Stromal cell of bone marrow (primary cell): ENCODE measurements at places on chromosomes 12 and 14.
A peak's percentile ranks its signal among the peaks of the same experiment; 100 is the strongest.

DNA sequence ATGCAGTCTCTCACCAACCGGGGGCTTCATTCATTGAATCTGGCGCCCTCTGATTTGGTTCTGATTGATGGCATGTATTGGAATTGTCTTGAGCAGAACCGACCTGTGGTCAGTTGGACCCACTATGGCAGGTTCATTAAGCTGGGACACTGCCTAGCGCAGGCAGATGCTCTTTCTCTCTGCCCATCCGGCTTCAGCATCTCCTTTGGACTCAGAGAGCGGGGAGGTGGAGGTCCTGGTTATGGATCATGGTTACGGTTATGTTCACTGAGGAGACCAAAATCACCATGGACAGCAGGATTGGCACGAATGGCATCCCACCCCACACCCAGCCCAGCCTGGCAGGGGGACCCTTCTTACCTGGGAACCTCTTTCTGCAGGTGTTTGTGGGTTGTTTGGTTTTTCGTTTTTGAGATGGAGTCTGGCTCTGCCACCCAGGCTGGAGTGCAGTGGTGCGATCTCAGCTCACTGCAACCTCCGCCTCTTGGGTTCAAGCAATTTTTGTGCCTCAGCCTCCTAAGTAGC, 16.4 kb upstream of the BCL7A start:
- no peak for DNase-seq

GRCh38 chr12:121917950-121918678, at the start of gene CFAP251:
TSS of gene CFAP251 (plus strand) at chr12:121918592. CDS start at chr12:121921306, 2,714 bp downstream.
- peak; percentile 50 for DNase-seq

DNA sequence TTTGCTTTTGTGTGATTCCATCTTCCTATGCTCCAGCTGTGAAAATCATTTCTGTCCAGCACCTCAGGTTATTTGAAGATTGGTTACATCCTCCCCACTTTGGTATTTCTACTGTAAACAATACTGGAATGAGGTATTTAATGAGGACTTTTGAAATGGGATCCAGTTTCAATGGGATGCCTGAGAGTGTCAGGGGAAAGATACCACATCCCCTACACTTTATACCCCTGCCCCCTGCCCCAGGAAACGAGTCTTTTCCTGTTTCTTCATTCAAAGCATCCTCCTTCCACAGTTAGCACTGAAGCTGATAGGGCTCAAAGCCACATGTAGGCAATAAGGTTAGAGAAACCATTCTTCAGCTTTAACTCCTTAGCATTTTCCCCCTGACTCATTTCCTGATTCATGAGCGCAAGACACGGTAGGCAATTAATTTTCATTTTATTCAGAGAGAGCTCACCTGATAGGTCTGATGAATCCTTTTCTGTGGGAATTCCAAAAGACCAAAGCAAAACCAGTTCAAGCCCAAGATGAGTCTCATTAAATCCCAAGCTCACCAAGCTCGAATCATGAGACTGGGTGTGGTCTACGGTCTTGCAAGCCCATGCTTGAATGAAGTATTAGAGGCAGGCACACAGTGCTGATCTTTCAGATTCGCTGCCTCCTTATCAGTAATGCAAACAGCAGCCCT, 143.6 kb upstream of the CRY1 start:
- no peak for DNase-seq

GRCh38 chr14:54716862-54717261, 149.9 kb downstream of the SAMD4A start:
- DNase-seq: no peak

DNA sequence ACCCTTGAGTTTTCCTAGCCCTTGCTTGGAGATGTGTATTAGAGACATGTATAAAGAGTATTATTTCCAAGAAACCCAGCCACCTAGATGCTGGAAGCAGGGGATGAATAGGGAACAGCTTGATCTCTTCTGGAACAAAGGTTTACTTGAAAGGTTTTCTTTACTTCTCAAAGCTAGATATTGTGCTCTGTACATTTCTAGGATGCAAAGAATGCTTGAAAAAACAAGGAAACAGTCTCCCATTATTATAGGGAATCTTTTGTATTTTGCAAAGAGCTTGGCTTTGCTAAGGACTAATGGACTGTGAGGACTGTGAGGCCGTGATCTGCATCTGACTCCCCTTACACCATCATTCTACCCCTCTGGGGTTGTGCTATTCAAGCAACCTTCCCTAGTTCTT, 77.9 kb downstream of the PRICKLE1 start:
- DNase-seq: no peak

DNA sequence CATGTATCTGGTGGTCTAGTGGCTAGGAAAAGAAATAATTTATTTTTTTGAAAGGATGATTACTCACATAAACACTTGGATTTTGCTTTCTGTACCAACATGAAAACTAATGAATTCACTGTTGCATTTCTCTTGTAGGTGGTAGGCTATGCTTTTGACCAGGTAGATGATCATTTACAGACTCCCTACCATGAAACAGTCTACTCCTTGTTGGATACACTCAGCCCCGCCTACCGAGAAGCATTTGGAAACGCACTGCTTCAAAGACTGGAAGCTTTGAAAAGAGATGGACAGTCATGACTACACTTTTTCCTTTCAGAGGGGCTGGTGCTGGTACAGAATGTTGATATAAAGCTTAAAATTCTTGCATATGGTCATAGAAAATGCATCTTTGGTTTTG, 6.5 kb upstream of the AK7 start:
- DNase-seq: no peak

DNA sequence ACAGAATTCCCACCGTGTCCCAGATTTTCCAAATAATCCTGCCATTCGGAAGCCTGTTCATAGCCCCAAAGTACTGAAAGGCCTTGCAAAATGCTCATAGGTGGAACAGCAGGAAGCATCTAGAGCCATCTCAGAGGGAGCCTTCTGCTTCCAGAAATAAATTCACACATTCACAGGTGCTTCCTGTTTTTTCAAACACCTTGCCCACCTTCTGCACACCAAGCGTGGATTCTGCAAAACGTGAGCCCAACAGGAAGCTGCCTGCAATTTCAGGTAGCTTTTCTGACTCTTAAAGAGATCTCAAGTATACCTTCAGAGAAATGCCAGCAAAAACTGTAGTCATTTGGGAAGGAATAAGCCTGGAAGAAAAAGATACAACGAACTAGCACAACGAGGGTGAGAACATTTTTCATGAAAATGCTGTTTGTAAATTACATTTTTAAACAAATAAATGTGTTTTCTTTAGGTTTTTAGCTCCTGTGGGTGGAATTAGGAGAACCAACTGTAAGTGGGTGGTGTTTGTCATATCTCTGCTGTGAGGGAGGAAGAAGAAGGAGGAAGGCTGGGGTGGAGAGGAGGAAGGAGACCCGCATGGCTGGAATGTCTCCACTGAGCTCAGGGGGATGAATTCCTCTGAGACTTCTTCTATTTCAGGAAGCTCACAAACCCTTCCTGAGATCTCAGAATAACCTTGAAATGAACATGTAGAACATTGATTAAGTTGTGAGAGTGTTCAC, at the start of gene IFNG-AS1:
IFNG-AS1 (plus strand) TSS at position 264 of the 737 bp plus-strand sequence.
- DNase-seq: no peak

GRCh38 chr12:122190842-122191668, 8.1 kb downstream of the LRRC43 start:
- no peak for DNase-seq

GRCh38 chr12:75781532-75782046, 250.0 kb downstream of the PHLDA1 start:
- peak; percentile 73 for DNase-seq

GRCh38 chr12:89636776-89637160, 71.9 kb downstream of the ATP2B1 start:
- no peak for DNase-seq

DNA sequence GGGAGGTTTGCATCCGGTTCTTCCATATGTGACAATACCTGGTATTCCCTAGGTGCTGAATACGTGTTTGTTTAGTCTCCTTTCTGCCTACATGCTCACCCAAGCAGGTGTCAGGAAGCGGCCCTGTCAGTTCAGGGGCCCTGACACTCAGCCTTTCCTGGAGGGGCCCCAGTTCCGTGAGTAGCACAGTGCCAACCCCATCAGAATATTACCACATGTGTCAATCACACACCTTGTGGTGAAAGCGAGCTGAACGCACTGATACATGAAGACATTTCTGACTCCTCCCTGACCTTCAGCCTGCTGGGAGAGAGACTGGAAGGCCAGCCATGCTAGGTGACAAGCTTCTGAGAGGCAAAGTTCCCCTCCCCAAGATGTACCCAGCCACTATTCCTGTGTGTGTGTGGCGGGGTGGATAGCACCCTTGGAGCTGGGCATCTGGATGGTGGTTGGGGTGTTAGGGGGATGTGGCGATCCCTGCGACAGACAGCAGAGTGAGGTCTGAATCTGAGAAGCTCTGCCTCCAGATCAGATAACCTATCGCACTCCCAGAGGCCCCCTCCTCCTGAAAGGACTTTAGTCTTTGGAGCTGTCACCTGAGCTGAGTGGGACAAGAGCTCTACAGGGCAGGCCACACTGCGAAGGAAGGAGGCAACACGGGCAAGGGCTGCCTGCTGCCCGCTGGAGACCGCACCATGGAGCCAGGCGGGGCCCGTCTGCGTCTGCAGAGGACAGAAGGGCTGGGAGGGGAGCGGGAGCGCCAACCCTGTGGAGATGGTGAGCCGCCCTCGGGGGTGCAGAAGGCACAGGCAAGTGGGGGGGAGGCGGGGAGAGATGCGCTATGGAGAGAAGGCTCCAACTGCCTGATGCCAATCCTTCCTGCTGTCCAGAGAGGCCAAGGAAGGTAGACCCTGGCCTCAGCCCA, at the start of gene SOAT2:
SOAT2 (plus strand) TSS at position 604 of the 925 bp plus-strand sequence; CDS start at position 696, 92 bp downstream.
- no peak for DNase-seq

DNA sequence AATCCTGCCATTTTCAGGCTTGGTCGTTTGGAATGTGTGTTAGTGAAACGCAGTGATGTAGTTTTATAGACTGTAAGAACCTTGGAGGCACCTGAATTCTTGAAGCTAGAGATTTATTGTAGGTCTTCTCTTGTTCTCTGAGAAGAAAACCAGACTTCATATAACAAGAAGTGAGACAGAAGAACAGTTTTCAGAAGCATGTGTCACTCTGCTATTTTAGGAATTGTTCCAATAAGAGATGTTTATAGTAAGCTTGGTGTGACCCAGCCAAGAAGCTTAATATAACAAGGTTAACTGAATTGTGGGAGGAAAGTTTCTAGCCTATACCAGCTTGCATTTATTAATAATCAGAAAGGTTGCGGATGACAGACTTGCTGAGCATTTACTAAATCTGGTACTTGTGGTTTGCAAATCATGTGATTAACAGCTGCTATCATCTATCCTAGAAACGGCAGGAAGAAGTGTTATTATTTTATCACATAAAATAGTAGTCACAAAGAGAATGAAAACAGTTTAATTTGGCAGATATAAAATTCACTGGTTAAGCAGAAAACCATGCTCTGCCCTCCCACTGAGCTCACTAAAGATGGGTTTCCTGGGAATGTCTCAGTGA, 49.2 kb upstream of the BCAT1 start:
- DNase-seq: peak; percentile 86

GRCh38 chr12:42916143-42916542, 326.6 kb upstream of the PRICKLE1 start:
- no peak for DNase-seq
